ENCODE measurements at places on chromosomes 12 and 14.

GRCh38 chr14:87181288-87181687 lies 811.7 kb downstream of the GALC start:
- no peak for DNase-seq

DNA sequence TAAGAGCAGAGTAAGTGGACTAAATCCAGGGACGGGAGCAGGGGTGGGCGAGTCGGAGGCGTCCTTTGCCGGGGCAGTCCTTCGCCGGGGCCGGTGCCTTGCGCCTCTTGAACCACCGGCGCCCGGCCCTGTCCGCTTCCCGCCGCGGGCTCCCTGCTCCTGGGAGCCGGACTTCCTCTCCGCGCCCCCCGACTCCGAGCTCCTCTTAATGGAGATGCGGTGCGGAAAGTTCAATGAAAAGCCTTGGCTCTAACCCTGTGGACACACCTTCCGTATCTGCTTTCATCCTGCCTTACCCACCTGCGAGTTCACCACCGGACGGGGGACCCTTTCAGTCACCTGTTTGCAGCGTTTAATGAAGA lies 412 bp downstream of the FGFR1OP2 start:
- peak; percentile 26 for DNase-seq

DNA sequence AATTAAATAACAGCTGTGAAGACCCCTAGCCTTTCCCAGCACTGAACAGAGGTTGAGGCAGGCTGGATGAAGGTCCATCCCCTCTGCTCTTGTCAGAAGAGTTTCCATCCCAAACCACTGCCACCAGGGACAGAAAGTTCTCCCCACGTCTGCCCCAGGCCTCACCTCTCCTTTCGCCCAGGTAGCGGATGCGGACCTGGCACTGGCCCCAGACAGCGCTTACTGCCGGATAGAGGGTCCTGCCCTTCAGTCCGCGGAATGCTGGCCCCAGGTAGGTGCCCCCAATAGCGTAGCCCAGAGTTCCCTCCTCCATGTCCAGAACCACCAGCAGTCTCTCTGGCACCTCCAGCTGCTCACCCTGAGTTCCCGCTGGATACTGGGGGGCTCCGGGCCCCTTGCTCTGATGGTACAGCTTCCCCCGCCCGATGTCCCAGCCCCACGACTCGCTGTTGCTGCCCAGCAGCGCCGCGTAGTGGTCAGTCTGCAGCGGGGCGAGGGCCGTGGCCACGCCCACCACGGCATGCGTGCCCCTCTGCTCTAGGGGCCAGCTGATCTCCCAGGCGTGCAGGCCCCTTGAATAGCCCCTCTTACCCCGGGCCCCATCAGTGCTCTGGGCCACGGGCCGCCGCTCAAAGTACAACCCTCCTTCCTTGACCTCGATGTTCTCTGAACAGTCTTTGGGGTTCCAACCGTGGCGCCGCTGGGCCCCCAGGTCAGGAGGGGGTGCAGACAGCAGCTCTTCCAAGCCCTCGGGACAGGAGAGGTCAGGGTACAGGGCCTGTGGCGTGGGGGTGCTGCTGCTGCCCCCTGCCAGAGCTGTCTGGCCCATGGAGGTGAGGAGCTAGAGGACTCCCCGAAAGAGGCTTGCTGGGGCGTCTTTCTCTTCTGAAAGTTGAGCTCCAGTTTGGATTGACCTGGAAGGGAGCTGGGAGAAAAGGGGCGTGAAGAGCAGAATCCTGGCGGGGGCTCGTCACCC lies 742 bp downstream of the SPSB2 start:
- DNase-seq: peak; percentile 56

DNA sequence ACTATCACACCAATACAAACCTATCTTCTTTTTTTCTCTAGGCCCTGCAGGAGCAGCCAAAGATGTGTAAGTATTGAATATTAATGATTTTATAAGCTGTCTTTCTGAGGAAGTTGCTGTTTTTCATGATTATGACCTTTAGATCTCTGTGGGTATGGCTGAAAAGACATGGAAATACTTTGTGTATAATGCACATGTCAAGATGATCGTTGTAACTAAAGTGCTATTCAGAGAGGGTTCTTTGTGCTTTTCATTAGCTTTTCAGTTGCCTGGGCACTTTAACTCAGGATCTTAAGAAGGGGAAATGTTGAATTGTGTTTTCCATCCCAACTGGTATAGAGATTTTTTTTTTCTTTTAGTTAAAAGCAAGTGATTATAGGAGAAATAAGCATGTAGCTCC lies 18.1 kb downstream of the C12orf75 start:
- no peak for DNase-seq

DNA sequence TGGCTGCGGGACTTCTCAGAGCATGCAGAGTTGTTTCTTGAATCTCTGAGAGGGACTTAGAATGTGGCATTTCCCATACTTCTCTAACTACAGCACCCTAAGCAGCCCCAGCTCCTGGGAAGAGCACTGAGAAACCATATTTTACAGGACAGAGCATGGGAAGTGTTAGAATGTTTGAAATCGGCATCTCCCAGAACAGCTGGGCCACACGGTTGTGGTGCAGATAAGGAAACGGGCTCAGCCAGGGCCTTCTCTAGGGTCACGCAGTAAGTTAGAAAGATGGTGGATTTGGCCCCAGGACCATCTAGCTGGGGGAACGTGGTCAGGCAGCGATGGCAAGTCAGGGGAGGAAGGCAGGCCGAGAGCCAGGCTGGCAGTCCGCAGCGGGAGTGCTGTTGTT lies 10.5 kb upstream of the HHIPL1 start:
- no peak for DNase-seq

DNA sequence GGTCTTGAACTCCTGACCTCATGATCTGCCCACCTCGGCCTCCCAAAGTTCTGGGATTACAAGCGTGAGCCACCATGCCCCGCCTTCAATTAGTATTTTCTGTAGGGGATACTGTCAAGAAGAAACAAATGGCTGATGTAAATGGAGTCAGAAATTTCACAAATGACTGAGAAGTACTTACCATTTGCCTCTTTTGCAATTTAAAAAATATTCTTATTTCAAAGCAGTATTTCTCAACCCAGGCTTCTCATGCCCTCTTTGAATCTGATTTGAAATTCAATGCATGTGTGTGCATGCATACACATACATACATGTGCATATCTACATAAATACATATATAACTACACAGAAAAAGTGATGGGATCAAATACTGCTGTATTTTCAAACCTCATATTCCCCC lies 4.4 kb downstream of the PSMA6 start:
- no peak for DNase-seq

DNA sequence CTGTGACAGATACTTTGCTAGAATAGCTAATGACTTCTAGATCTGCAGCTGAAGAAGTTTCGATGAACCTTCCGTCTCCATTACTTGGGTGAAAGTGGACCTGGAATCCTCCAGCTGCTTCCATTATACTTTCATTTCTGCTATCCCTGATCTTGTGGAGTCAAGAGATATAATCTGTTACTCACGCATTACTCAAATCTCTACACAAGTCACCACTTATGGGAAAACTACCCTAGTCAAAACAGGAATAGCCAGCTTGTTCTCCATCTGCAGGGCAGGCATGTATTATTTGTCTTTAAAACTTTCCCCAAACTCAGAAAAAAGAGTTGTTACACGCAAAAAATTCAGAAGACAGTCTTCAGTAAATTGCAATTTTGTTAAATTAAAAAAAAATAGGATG lies 2.8 kb upstream of the KTN1 start:
- no peak for DNase-seq

- no peak for DNase-seq
Observed at GRCh38 chr14:58961045-58961731, 227.3 kb upstream of the DAAM1 start.

DNA sequence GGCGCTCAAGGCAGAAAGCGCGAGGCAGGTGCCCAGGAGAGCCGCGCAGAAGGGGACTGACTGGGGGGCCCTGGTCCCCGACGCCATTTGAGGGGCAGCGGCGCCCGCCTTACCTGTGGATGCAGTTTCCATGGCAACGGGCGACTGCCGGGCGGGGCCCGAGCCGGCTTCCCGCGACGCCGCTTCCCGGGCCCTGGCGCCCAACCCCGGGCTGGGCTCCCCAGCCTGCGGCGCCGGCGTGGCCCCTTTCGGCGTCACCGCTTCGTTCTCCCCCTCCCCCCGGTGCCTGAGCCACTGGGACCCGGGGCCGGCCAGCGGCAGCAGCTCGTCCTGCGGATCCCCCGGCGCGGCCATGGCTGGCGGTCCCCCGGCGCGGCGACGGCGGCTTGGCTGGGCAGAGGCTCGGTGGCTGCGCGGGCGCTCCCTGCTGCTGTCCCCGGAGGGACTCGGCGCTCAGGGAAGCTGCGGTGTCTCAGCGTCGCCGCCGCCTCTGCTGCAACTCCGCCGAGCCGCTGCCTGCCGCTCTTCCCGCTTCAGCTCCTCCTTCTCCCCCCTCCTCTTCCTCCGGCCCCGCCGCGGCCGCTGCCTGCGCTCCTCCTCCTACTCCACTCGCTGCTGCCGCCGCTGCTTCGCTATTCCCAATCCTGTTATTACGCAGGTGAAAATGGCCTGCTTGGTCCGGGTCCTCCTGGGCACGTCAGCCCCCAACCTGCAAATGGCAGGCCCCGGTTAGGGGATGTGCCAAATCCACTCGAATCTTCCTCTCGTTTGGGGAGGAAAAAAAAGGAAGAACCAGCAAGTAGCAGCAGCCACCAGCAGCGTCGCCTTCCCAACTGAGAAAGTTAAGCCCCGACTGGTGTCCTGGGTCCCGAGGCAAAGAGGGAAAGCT lies at the start of gene RTN1:
Gene RTN1, minus strand, starts transcription at position 500 of the 889 bp plus-strand sequence. Its CDS starts 146 bp downstream, at position 354.
- DNase-seq: peak; percentile 79

DNA sequence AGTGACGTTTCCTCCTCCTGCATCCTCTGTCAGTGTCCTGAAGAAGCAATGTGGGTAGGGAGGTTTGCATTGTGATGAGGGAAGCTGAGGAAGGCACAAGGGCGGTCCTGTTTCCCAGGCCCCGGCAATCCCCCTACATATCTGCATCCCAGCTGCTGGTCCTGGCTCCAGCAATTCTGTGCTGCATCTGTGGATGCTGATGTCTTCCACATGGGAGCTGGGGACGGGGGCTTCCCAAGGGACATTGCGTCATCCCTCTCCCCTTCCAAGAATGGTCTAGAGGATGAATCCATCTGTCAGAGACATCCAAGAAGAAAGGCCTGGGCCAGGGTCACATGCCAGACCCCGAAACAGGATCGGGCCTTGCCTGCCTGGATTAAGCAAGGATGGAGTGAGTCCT lies 52.1 kb downstream of the TSPAN11 start:
- no peak for DNase-seq

DNA sequence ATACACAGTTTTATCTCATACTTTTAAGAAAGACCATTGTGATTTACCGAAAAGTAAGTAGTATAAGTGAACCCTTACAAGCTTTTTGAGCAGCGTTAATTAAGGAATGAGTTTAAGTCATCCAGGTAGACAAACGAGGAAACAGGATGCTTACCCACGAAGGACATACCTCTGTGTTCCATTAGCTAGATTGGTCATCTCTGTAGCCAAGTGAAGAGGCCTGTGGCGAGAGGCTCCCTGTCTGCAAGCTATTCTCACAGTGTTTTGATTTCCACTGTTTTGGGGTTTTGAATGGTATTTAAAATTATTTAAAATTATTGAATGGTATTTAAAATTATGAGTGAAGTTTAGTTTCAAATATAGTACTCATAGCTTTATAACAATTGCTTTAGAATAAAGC lies 342.1 kb upstream of the RGS6 start:
- no peak for DNase-seq

- DNase-seq: no peak
Observed at GRCh38 chr12:2636741-2637340, 157.9 kb upstream of the FKBP4 start.

GRCh38 chr12:24991209-24992049 lies 42.5 kb upstream of the BCAT1 start:
- peak; percentile 12 for DNase-seq

DNA sequence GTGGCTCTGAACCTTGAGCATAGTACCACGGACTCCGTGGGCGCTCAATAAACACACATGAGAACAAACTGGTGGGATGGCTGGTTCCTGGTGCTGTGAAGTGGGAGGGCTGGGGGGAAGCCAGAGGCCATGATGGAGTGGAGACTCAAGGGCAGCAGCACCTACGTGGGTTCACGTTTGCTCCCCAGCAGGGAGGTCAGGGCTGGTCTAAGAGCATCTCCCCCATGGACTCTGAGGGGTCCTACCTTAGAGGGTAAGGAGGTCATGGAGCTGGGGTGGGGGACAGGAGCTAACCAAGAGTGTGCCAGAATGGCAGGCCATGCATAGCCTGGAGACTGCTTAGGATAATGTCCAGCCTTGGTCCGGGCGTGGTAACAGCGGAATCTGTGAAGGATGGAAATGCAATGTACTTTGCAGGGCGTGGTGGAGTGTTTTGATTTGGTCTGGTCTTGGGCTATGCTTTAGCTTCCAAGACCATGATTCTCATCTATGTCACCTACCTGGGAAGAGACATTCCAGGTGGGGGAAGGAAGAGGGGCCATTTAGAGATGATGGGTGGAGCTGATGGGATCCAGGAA lies 103.0 kb downstream of the PRMT8 start:
- DNase-seq: no peak

DNA sequence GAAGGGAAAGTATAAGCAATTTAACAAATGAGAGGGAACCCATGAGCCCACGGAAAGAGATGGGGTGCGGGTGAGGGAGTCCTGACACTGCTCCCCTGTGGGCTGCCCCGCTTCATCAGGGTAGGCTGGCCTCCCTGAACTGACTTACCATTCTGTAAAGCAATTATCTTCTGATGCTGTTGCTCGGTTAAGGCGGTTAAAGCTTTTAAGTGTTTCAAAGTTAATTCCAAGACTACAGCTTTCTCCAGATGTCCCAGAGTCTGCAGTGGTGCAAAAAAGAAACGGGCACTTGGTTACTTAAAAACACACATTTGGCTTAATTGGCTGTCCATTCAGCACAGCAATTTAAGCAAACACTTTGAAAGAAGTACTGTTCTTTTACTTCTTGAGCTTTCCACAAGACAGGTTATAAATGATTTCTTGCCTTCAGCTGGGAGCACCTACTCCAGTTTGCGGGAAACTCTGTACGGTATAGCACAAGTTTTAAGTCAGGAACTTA lies 1.3 kb downstream of the BHLHE41 start:
- no peak for DNase-seq

DNA sequence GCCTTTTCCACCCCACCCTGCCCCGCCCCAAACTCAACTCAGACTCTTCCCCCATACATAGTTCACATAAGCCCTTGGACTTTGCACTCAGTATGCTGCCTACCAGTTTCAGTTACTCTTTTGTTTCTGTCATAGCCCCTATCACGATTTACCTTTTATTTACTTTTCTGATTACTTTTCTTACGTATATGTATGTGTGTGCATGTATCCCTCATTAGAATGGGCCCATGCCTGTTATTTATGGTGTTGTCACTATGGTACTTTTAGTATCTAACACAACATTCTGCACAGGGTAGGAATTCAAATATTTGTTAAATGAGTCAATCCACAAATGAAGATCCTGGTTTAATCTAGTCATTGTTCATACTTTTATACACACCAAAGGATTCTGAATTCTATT lies 16.5 kb upstream of the LUM start:
- DNase-seq: no peak

GRCh38 chr14:36054353-36055051 lies 122.0 kb downstream of the PTCSC3 start:
- DNase-seq: no peak

- DNase-seq: no peak
Observed at GRCh38 chr12:102735104-102735503, 181.9 kb downstream of the PAH start.

- DNase-seq: no peak
Observed at GRCh38 chr14:85027681-85028370, 502.1 kb upstream of the FLRT2 start.
